Activated naive CD4-positive, alpha-beta T cell treated with anti-CD3 and anti-CD28 coated beads, Interleukin-2, amount 10 ng/mL, durations not matched to agents 7 days and 5 days (primary cell): ENCODE measurements at places on chromosomes 4 and X.

DNA sequence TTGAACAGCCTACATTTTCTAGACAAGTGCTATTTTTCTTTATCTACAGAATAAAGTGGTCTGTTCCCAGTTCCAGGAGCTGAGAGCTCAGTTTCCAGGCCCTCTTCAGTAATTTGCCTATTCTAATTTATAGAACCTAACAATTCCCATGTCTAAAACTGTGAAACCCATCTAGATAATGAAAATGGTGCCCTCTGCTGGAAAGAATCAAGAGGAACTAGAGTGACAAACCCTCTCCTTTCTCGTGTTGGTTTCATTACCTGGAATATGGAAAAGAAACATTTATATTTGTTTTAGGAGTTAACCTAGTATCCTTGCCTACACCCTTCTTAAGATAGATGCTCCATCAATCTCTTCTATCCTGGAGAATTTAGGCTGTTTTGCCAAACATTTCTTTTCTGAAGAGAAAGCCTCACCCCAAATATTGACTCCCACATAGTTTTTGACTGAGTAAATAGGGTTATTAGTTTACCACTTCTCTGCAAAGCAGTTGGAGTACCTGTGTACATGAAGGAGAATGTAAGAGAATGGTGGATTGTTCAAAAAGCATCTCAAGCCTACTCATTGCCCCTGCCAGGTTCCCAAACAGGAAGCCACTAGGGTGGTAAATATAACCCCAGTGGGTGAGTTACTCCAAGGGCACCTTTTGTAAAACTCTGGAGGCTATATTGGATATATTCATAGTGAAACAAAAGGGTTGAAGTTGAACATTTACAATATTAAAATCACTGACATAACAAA is 121.6 kb downstream of the RASL11B start:
- H3K36me3 ChIP-seq, result no peaks in the 10 kb centered on the region
- no peak for DNase-seq
- H3K27me3 ChIP-seq, result no peaks in the 10 kb centered on the region
- H3K4me3 ChIP-seq, result no peak overlapping the region
- H3K27ac ChIP-seq, result no peak overlapping the region
- H3K4me1 ChIP-seq, result peaks cover 4% of the 10 kb centered on the region

- peaks cover 11% of the 10 kb centered on the region for H3K27me3 ChIP-seq
- no peak overlapping the region for H3K27ac ChIP-seq
- no peaks in the 10 kb centered on the region for H3K4me1 ChIP-seq
Observed at GRCh38 chrX:71870208-71871098, 40.2 kb upstream of the NHSL2 start.

GRCh38 chrX:28835991-28836390 is 248.7 kb downstream of the IL1RAPL1 start:
- H3K27me3 ChIP-seq, result no peaks in the 10 kb centered on the region
- H3K36me3 ChIP-seq, result no peaks in the 10 kb centered on the region
- H3K4me3 ChIP-seq, result no peak overlapping the region
- no peak for DNase-seq

DNA sequence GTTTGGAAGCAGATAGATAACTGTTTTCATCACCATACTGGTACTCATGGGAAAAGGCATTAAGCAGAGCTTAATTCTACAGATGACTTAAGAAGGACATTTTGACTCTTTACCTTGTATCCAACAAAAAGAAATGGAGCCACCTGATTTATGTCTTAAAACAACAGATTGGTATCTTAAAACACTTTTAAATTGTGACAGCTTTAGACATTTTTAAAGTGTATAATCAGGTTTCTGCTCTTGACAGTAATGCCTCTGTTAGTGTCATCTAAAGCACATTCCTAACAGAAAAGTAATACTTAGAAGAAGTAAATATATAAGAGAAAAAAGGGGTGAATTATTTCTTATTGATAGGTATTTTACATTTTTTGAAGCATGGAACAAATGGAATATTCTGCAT is 55.9 kb downstream of the SPATA4 start:
- no peaks in the 10 kb centered on the region for H3K27me3 ChIP-seq
- no peak overlapping the region for H3K4me3 ChIP-seq
- no peaks in the 10 kb centered on the region for H3K36me3 ChIP-seq
- no peak for DNase-seq
- no peak overlapping the region for H3K27ac ChIP-seq

GRCh38 chrX:31070057-31070468 is 1.8 kb downstream of the FTHL17 start:
- no peaks in the 10 kb centered on the region for H3K4me1 ChIP-seq
- H3K27me3 ChIP-seq, result no peaks in the 10 kb centered on the region
- H3K4me3 ChIP-seq, result no peak overlapping the region
- no peak for DNase-seq

DNA sequence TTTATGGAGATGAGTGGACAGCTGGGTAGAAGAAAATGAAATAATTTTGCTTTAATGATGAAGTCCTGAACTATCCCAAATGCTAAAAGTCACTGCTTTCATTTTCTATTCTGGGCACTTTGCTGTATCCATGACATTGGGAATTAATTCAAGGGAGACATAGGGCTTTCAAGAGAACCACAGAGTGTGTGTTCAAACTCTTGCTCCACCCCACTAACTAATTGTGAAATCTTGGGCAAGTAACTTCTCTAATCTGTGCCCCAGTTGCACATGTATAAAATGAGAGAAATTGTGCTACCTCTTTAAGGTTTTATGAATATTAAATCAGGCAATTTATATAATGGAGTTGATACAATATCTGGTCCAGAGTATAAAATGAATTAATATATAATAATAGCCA is 1422.0 kb downstream of the ADGRL3 start:
- no peak overlapping the region for H3K27ac ChIP-seq
- H3K27me3 ChIP-seq, result no peaks in the 10 kb centered on the region
- H3K36me3 ChIP-seq, result no peaks in the 10 kb centered on the region
- no peaks in the 10 kb centered on the region for H3K4me1 ChIP-seq
- no peak overlapping the region for H3K4me3 ChIP-seq

DNA sequence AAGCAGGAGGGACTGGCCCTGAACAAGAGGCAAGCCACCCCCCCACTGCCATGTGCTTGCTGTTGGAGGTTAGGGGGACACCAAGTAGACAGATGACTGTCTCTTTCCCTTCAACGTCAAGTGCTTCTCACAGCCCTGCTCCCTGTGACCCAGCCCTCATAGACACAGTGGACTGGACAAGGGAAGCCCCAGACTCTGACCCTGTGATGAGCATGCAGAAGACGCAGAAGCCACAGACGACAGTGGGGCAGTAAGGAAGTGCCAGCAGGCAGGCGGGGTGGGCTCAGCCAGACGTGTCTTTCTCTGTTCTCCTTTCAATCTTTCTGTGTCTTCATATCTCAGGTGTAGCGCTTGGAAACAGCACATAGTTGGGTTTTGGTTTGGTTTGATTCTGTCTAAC is 2.4 kb upstream of the L1CAM start:
- no peak overlapping the region for H3K4me3 ChIP-seq
- no peaks in the 10 kb centered on the region for H3K36me3 ChIP-seq
- no peak overlapping the region for H3K27ac ChIP-seq
- no peak for DNase-seq
- H3K27me3 ChIP-seq, result peaks cover 89% of the 10 kb centered on the region
- peaks cover 8% of the 10 kb centered on the region for H3K4me1 ChIP-seq

DNA sequence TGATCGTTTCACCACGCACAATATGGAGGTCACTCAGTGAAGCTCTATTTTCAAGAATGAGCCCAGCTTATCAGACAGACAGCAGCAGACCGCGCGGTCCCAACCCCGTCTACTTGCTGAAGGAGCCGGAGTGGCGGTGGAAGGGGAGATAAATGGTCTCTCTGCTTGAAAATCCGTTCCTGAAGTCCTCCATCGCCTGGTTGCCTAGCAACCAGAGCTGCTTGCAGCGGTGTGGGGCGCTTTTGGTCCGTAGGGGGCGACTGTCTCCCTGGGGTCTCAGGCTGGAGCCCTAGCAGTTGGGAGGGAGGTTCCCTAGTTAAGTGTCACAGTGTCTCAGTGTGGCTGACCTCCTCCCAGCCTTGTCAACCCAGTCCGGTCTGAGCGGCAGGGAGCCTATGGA is 8.3 kb upstream of the DLG3 start:
- H3K27ac ChIP-seq, result no peak overlapping the region
- no peaks in the 10 kb centered on the region for H3K36me3 ChIP-seq
- peaks cover 33% of the 10 kb centered on the region for H3K4me1 ChIP-seq
- peaks cover 59% of the 10 kb centered on the region for H3K27me3 ChIP-seq
- DNase-seq, result no peak
- no peak overlapping the region for H3K4me3 ChIP-seq

DNA sequence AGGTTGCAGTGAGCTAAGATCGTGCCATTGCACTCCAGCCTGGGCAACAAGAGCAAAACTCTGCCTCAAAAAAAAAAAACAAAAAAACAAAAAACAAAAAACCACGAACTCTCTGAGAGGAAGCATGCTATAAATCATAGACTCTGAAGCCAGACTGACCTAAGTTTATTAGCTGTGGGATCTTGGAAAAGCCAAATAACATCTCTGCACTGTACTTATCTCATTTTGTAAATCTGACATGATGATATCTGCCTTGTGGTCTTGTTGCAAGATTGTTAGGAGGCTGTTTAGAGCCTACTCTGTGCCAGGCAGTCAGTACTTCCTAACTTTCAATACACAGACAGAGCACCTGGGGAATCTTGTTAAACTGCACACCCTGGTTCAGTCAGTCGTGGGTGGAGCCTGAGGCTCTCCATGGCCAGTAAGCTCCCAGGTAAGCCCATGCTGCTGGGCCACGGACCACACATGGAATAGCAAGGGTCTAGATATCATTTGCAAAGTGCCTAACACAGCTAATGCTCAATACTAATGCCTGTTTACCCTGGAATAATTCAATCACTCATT is 107.6 kb upstream of the SMIM10 start:
- no peak for DNase-seq
- H3K27ac ChIP-seq, result no peak overlapping the region

- H3K36me3 ChIP-seq, result no peaks in the 10 kb centered on the region
- H3K4me1 ChIP-seq, result no peaks in the 10 kb centered on the region
- H3K27ac ChIP-seq, result no peak overlapping the region
- DNase-seq, result no peak
Observed at GRCh38 chr4:174018236-174018635, 265.2 kb downstream of the FBXO8 start.

DNA sequence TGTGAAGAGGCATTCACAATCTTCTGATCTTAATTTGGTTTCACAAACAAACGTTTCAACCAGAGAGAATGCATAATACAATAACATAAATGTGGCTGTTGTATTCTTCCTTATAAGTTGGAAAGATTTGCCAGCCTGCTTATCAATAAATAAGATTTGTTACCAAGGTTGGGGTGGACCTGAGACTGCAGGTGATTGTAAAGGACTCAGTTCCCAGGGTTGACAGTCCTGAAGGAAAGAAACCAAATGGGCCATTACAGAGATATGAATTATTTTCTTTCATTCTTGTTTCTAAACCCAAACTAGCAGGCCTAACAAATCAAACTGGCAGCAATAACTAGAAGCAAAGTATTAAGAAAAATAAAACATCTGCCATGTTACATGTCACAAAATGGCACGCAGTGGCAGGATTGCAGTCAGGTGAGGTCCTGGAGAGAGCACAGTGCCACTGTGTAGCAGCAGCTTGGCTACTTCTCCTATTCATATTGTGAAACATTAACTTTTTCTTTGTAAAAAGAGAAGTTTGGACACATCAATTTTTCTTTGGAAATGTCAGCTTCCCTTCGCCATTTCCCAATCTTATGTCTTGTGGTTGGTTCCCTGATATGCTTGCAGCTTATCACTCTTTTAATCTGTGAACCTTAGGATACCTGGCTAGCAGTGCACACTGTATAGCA is 133.8 kb upstream of the EMCN start:
- H3K4me3 ChIP-seq, result no peak overlapping the region
- no peaks in the 10 kb centered on the region for H3K36me3 ChIP-seq
- H3K27ac ChIP-seq, result no peak overlapping the region

DNA sequence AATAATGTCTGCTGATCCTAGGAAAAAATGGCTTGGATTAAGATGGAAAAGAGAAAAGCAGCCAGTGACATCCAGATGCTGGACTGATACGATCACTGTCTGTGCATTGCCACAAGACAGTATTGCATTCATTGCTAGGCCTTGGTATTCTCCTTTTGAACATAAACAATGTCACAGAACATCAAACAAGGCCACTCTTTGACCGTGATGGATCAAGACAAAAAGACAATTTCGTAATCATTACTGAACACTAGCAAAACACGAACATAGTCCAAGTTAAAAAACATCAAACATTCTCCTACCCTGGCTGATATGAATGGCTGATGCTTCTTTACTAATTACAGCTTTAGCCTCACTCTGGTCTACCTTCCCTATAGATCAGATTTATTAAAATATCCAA is 374.1 kb upstream of the CXorf51B start:
- no peaks in the 10 kb centered on the region for H3K4me1 ChIP-seq
- H3K4me3 ChIP-seq, result no peak overlapping the region
- no peak for DNase-seq

- no peaks in the 10 kb centered on the region for H3K27me3 ChIP-seq
- no peaks in the 10 kb centered on the region for H3K4me1 ChIP-seq
- H3K36me3 ChIP-seq, result peaks cover 2% of the 10 kb centered on the region
- no peak for DNase-seq
- no peak overlapping the region for H3K27ac ChIP-seq
Observed at GRCh38 chrX:118983513-118983912, 9.1 kb downstream of the LONRF3 start.

DNA sequence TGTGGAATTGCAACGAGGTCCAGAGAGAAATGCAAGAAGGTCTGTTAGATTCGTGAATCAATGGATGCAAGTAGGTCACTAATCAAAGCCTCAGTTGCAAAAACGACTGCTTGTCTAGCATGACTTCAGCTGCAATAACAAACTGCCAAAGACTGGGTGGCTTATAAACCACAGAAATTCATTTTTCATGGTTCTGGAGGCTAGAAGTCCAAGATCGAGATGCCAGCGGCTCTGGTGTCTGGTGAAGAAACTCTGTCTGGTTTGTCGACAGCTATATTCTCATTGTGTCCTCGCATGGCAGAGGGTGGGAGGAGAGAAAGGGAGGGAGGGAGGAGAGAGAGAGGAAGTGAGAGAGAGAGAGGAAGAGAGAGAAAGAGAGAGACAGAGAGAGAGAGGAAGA is 114.7 kb downstream of the MXRA5 start:
- H3K4me1 ChIP-seq, result no peaks in the 10 kb centered on the region
- no peak overlapping the region for H3K27ac ChIP-seq
- no peaks in the 10 kb centered on the region for H3K36me3 ChIP-seq
- no peak overlapping the region for H3K4me3 ChIP-seq

DNA sequence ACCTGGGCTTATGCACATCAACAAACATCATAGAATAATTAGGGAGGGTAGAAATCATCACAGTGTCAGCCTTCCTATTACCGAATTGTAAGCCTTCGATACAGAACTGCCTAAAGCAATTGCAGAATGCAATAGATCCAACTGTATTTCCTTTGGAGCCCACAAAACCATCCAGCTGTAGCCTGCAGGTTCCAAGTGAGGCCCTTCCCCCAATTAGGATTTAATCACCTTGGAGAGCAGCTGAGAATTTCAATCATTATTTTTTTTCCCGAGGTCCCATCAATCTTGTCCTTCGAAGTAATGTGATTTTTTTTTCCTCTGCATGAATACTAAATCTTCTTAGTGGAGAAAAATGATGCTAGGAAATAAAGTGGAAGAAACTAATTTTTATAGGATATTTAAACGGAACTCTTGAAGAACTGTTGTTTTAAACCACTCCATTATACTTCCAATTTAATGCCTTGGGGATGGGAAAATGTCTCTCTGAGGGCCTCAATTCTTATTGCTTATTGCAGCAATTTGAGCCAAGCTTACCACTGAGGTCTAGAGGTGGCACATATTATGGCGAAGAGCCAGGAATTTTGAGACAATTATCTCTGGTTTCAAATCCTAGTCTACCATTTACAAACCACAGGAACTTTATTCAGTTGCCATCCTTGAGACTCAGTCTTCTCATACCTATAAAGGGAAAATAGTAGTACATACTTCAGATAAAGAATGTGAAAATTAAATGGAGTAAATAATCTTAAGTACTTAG is 953.4 kb upstream of the IGFBP7 start:
- DNase-seq, result no peak
- no peak overlapping the region for H3K4me3 ChIP-seq
- no peaks in the 10 kb centered on the region for H3K36me3 ChIP-seq
- H3K4me1 ChIP-seq, result no peaks in the 10 kb centered on the region
- H3K27me3 ChIP-seq, result no peaks in the 10 kb centered on the region
